Large intestine (tissue), 12 donors: ENCODE measurements at places on chromosomes 13 and 19.

- no peak for DNase-seq
Measured at GRCh38 chr19:28857967-28858366, 355.0 kb downstream of the UQCRFS1 start.

GRCh38 chr13:98349731-98350305, 172.7 kb upstream of the RNF113B start:
- peak; percentile 28 for DNase-seq

GRCh38 chr13:97215325-97215724, 6.8 kb upstream of the MBNL2 start:
- no peak for DNase-seq

DNA sequence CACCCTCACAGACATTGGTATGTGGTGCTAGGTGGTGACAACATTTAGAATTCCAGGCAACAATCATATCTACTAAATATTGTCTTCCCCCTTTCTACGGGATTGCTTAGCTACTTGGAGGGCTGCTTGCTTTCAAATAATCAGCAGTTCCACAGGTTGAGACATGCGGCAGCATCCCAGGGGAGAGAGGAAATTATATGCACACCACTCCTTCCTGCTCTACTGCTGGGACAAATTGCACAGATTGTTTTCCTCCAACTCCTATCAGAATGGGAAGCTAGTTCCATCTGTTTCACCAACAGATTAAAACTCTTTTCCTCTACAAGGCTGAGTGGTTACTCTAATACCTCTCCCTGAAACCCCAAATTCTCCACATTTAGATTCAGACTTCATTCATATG, 275.4 kb downstream of the DNAJC15 start:
- no peak for DNase-seq

DNA sequence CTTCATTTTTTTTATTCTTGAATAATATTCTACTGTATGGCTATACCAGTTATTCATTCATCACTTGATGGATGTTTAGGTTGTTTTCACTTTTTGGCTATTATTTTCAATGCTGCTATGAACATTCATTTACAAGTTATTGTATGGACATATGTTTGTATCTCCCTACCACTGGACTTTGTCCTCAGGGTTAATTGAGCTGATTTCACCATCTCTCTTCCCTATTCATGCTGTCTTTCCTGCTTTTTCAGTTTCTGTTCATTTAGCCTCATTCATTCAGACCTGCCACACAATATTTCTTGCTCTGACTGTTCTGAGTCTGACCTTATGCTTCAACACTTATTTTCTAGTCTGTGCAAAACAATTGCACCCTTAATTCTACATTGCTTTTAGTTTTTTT, 12.3 kb upstream of the C1QTNF9B start:
- DNase-seq, result peak; percentile 20

DNA sequence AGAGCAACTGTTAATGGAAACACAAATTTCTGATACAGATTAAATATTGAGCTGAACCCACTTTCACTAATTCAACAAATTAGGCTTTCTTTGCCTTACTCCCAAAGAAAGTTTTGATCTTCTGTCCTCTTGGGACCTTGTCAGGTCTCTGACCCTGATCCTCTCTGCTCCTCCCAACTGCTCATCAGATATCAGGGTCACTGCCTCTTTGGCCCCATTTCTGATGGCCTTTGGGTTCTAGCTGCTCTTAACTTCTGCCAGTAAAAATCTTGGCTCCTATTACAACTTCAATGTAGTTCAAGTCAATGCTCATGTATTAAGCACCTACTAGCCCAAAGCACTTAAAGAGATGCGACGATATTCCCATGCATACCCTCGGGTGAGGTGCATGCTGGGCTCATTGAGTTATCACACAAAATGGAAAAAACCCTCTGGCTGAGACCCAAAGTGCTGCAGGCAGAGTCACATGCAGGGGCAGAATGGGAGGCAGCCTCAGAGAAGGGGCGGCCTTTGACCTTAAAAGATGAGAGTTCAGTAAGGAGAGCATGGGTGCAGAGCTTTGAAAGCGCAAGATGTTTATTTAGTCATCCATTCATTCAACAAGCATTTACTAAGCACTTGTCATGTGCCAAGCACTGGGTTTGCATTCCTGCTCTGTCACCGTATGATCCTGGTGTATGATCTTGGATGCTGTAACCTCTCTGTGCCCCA, 183.4 kb downstream of the USP12 start:
- DNase-seq, result peak; percentile 39

DNA sequence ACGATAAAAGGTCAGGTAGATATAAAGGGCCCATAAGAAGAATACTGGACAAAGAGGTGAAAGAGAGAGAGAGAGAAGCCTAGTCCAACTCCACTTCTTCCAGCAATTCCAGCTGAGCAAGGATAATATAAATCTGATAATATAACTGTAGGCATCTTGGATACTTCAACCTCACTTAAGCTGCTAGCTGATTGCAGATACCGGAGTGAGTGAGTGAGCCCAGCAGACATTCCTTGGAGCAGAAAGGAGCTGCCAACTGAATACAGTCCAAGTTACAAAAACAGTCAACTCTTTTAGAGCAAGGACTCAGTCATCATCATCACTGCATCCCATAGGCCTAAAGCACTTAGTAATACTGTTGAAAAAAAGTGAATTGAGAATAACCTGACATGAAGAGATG, 387.6 kb downstream of the SLITRK6 start:
- no peak for DNase-seq

DNA sequence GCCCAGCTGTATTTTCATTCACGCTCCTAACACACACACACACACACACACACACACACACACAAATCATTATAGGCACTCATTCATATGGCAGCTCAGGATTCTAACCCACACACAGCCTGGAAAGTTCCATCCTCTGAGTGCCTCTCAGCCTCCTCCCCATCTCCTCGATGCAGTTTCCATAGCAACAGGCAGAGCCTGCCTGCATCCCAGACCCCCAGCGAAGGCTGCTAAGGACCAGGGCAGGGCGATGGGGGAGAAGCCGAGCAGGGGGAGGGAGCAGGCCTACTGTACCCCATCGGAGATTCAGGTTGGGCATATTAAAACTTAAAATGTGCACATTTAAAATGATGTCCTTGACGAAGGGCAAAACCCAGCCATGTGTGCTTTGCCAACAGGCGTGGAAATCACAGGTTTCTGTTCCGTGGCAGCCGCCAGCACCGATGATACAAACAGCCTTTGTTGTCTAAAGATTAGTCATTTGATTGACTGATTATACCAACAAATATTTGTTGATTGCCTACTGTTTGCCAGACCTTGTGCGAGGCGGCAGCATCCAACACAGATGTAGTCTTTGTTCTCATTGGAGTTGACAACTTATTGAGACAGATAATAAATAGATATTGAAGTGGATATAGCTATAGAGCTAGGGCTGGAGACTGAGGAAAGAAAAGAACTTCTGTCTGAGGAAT, 43.8 kb upstream of the USP29 start:
- DNase-seq, result no peak

GRCh38 chr19:35031072-35031881, 1.0 kb downstream of the SCN1B start:
- peak; percentile 31 for DNase-seq

DNA sequence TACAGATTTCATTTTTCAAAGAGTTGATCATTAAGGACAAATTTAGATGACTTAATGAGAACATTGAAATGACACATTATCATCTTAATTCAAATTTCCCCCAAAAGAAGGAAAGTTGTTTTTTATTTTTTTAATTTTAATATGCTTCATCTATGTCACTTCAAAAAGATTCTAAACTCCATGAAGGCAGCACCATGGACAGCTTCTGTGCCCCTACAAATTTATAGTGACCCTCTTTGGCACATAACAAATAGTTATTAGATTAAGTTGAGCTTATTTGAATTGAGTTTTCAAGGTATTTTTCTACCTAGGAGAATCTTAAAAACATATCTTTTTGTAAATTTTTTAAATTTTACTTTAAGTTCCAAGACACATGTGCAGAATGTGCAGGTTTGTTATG, 198.6 kb downstream of the DCT start:
- DNase-seq, result no peak

GRCh38 chr19:9847087-9847671, 12.1 kb downstream of the PIN1 start:
- DNase-seq, result no peak

- no peak for DNase-seq
Measured at GRCh38 chr13:46715363-46715762, 81.6 kb downstream of the ESD start.

GRCh38 chr19:38634757-38635482, 12.5 kb upstream of the ACTN4 start:
- no peak for DNase-seq

DNA sequence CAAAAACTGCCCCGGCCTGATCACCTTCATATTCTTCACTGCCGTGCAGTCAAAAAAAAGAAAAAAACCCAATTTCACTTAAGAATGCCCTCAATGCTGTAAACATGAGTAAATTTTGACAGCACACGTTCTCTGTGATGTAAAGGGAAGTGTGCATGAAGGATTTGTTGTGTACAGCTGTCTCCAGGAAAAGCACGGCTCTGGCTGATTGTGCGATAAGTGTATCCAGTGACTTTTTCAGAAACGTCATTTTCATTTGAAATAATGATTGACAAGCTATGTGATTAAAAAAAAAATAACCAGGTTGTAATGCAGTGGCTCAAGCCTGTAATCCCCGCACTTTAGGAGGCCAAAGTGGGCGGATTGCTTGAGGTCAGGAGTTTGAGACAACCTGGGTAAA, 39.6 kb downstream of the ANKRD10 start:
- DNase-seq, result no peak

DNA sequence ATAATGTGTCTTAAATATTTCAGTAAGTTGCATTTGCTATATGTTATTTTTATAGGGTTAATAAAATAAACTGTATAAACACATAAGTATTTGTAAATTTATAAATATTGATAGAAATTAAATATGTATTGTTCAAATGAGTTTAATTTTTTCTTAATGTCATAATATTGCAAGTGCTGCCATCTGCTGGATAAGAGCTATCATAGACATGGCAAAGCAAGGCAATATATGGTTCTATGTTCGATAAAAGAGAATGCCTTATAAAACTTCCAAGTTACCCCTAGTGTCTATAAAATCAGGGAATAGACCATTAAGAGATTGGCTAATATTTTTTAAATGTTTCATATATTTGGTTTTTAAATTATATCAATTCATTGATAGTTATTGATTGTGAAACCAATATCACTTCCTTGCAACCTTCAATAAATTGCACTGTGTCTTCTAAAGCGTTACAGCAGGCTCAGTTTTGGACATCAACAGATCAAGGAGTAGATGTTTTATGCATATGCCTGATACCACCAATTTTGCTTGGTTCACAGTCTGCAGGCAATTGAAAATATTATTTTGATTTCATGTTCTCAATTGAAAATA, 29.0 kb upstream of the SLITRK6 start:
- DNase-seq, result no peak

GRCh38 chr13:85427416-85427815, 371.8 kb downstream of the SLITRK6 start:
- no peak for DNase-seq

DNA sequence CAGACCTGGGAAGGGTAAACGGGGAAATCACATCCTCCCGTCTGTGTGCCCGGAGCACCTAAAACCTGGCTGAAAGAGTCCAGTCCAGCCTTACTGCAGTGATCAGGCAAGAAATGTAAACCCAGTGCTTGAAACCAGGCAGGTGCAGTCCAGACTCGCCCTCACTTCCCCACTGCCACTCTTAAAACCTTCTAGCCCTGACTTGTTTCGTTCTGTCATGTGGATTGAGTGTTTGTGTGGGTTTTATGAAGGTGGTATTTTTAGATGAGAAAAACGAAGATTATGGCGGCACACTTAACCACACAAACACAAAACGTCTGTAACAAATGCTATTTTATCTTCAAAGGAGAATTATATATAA, 839 bp upstream of the CKAP2 start:
- DNase-seq, result peak; percentile 16

DNA sequence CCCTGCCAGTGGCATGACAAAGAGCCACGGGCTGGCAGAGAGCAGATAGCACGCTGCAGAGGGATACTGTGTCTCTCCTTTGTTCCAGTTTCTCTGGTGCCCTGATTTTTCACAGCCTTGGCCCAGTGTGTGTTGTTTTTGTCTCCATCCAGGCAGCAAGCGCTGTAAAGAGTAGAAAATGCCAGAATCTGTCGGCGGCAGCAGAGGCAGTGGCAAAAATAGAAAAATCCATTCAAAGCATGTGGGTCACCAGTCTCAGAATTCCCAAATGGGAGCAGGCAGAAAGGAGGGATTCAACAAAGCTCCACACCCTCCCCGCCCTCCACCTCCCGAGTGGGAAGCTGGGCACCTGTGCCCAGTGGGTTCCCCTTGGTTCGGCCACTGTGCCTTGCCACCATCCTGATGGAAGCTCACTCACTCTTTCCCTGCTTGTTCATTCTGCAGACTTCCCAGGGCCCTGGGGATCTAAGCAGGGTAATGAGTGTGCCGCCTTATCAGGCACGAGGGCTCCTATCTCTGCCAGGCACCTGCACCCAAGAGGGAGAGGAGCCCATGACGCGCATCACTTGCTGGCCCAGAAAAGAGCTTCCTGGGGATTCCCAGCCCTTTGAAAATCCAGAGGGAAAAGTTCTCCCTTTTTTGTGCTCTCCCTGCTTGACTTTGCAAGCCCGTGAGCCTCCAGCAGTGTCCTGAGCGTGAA, 416.9 kb downstream of the IRS2 start:
- DNase-seq, result no peak

- DNase-seq, result peak; percentile 10
Measured at GRCh38 chr13:105202354-105202753, 1333.1 kb downstream of the EFNB2 start.

DNA sequence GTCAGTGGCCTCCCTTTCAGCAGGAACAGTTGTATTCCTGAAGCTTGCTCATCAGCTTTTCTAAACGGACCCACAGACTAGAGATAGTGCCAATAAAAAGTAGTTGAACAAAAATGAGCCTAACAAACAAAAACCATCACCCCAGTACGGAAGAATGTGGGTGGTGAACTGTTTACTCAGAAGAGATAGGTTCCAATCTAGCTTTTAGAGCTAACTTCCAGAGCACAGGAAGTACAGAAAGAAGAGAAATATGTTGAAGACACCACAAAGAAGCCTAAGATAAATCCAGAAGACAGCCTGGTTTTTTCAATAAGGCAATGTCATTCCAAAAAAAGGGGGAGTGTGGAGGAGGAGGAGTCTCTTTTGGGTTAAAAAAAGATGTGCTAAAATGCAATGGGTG, 2.8 kb upstream of the LMO7 start:
- DNase-seq, result no peak

DNA sequence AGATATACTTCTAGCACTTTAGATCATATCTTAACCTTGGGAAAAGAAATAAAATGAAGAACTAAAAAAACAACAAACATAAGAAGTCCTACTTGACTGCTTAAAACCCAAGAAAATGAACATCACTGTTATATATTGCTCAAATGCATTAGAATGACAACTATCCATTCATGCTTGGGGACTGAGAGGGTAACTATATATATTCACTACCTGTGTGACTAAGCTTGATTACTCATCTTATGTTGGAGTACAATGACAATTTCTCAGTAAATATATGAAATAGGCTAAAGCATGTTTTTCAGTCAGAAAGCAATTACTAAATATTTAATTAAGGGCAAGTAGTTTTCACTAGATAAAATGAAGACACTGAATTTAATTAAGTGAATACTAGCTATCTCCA, 40.1 kb downstream of the ZC3H13 start:
- DNase-seq, result no peak
